ENCODE measurements at places on chromosomes 2 and 18.

GRCh38 chr2:161870401-161870930 lies 203.5 kb downstream of the DPP4 start:
- no peak for DNase-seq

GRCh38 chr2:6828299-6828584 lies 37.5 kb downstream of the CMPK2 start:
- DNase-seq: peak; percentile 49

DNA sequence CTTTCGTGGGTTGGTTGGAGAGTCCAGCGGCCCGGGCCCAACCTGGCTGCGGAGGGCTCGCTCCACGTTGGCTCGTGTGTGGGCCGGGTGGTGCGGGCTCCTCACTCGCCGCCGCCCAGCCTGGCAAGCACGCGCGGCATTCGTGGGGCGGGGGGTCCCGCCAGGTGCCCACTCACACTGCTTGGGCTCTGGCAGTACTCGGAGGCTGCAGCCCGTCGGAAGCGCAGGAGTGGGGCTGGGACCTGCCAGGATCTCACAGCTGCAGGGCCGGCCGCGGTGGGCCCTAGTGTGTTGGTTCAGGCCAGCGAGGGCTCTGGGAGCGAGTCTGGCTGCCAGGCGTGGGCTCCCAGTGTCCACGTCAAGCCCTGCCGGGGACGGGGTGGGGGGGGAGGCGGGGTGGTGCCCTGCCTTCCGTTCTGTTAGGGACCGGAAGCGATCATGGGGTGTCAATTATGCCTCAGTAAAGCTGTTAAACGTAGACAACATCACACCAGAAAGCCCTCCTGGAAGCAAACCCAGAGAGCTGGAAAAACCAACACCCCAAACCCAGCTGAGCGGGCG lies 1.0 kb upstream of the HS6ST1 start:
- no peak for DNase-seq

GRCh38 chr2:152632736-152633135 lies 84.5 kb downstream of the PRPF40A start:
- DNase-seq: no peak

DNA sequence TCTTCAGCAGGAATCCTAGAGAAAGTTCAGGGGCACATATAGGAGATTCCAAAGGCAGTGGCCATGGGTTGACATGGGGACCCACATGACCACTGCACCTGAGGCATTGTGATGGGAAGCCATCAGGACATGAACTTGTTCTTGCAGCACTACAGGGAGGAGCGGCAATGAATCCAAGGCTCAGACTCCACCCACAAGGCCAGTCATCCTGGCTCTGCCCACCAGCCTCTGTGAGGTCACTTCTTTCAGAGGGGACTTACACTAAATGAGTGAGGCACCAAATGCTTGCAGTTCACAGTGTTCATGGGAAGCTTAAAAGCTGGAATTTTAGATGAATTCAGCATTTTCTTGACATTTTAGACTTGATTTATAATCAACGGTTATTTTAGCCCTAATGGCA lies 254.2 kb downstream of the SETBP1 start:
- no peak for DNase-seq

DNA sequence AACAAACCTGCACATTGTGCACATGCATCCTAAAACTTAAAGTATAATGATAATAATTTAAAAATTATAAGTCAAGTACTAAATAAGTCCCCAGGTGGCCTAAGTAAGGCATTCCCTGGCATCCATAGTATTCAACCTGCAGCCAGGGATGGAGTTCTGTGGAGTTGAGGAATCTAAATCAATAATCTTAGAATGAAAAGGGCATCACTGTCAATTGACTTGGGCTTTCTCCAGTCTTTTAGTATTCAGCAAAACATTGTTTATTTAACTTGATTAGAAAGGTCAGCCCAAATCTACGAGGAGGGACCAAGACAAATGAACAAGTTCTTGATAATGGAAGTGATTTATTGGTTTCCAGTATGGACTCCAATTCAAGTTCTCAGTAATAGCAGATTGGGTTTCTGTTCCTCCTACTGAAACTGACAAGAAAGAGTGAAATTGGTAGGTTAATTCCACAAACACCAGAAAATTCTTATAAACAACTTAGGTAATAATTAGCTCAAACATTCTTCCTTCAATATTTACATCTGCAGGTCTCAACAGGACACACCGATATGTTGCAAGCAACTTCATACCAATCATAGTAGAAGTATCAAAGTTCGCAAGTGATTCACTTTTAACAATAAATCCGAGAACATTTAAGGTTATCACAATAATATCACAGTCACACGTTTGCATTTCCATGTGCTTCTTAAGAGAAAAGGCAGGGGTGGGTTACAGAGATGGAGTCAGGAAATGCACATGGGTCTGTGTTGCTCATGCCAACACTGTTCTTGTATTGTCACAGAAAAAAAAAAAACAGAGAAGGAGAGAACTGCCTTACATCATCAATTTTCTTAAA lies 51.7 kb upstream of the EHBP1 start:
- DNase-seq: peak; percentile 59

- peak; percentile 48 for DNase-seq
Observed at GRCh38 chr2:121898483-121898882, 143.0 kb downstream of the TSN start.

- DNase-seq: no peak
Observed at GRCh38 chr18:79248495-79249060, 147.2 kb upstream of the NFATC1 start.

DNA sequence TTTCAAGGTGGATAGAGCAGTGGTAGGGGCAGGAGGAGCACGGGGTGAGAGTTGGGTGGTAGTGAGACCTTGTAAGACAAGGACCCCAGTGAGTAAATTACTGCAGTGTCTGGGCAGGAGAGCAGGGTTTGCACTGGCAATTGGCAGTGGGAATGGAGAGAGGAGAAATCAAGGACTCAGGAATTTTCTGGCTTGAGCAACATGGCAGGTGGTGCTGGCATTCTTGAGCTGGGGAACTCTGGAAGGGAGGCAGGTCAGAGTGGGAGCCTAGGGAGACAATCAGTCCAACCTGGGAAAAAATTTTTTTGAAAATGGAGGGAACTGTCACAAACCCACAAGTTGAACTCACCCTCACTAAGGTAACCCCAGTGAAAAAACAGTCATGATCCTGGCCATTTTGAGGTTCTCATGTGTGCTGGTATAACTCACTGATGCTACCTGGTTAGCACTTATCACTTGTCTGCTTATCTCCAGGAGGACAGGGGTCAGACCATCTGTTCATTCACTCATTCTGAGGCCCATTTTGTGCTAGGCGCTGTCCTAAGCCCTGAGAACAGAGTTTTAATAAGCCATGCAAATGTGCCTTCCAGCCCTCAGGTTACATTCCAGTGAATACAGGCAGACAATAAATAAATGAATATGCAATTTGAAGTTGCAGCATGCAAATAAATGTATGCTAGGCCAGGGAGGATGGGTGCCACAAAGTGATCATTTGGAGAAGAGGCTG lies 92.2 kb upstream of the SEC11C start:
- no peak for DNase-seq
